CD4-positive, alpha-beta memory T cell (primary cell): ENCODE measurements at places on chromosomes 6 and 20.

- no peak for DNase-seq
- H3K27me3 ChIP-seq, result no peaks in the 10 kb centered on the region
- no peak overlapping the region for H3K27ac ChIP-seq
- no peaks in the 10 kb centered on the region for H3K4me1 ChIP-seq
- no peaks in the 10 kb centered on the region for H3K36me3 ChIP-seq
- no peak overlapping the region for H3K4me3 ChIP-seq
Observed at GRCh38 chr6:128598571-128598970, 78.2 kb upstream of the PTPRK start.

- H3K27ac ChIP-seq, result no peak overlapping the region
- no peak for DNase-seq
- no peaks in the 10 kb centered on the region for H3K36me3 ChIP-seq
- no peak overlapping the region for H3K4me3 ChIP-seq
Observed at GRCh38 chr6:41519305-41519744, 26.9 kb upstream of the FOXP4 start.

DNA sequence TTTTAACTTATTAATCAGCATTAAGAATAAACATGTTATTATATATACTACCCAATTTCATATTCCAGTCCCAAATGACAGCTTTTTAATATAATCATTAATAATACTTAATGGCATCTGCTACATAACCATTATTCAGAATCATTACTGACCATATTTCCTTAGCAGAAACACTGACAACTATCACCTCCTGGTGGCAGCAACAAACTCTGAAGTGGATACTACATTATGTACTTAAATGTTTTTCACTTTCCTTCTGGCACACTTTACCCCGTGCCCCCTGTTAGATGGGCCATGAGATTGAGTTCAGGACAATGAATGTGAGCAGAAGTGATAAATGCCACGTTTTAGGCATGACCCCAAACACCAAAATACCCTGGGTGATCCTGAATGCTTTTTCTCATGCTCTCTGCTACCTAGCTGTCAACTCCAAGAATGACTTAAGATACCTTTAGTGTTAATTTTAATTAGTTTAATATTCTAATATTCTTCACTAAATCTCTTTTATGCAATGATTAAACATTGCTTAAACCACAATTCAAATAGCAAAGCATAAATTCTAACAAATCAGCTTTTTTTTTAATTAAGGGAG is 77.1 kb downstream of the LMBRD1 start:
- no peak overlapping the region for H3K4me3 ChIP-seq
- H3K36me3 ChIP-seq, result peaks cover 26% of the 10 kb centered on the region
- H3K27ac ChIP-seq, result no peak overlapping the region

DNA sequence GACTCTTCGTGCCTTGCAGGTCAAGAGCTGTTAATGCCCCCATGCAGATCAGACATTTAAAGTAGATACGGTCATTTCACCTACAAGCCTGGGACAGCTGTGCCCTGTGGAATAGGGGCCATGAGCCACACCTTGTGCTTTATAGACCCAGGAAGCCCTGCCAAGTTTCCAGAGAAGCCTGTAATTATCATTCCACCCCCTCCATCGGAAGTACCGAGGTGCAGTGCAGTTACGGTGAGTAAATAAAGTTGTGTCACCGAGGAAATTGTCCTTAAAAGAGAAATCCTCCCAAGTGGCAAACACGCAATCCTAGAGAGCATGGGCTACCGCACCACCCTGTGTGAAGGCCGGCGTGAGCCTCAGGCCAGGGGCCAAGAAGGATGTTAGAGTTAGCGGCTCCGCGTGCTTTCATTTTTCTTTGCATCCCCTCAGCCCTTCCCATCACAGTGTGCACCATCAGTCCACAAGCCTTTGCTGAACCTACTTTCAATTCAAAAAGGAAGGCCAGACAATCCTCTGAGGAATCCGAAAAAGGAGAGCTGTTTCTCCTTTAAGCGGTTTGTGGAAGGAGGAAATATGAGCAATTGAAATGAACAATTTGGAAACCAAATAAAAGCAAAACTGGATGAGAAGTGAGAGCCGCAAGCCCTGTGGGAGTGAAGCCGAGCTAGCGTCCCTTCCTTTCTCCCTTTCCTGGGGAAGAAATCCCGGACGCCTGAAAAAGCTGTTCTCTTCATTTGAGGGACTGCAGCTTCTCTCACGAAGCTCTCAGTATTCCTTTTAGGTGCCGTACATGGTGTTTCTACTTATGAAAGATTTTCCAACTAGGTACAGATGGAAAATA is 183.3 kb upstream of the PDE10A start:
- H3K36me3 ChIP-seq, result no peaks in the 10 kb centered on the region
- no peak overlapping the region for H3K4me3 ChIP-seq
- no peak overlapping the region for H3K27ac ChIP-seq
- no peak for DNase-seq
- no peaks in the 10 kb centered on the region for H3K4me1 ChIP-seq

DNA sequence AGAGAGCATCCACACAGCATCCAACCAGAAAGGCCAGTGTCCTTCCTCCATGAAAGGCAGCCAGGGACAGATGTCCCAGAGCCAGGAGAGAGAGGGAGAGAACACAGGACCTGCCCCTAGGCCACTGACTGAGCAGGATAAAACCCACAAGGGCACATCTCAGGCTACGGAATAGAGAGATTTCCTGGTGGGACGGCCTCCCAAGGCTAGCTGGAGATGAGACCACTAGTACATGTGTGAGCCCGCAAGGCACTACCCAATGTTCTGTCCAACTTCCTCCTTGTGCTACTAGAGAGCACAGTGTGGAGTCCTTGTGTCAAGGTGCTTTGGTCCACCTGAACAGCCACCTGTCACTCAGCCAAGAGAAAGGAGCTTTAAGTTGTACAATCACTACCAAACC is 44.2 kb downstream of the PLCG1 start:
- no peaks in the 10 kb centered on the region for H3K36me3 ChIP-seq
- H3K27ac ChIP-seq, result no peak overlapping the region
- H3K27me3 ChIP-seq, result no peaks in the 10 kb centered on the region
- H3K4me1 ChIP-seq, result no peaks in the 10 kb centered on the region
- DNase-seq, result no peak
- no peak overlapping the region for H3K4me3 ChIP-seq
